SHP77 treated with DMSO at 0.1 percent for 48 hours (cell line): ENCODE measurements at places on chromosomes 13 and 19.

DNA sequence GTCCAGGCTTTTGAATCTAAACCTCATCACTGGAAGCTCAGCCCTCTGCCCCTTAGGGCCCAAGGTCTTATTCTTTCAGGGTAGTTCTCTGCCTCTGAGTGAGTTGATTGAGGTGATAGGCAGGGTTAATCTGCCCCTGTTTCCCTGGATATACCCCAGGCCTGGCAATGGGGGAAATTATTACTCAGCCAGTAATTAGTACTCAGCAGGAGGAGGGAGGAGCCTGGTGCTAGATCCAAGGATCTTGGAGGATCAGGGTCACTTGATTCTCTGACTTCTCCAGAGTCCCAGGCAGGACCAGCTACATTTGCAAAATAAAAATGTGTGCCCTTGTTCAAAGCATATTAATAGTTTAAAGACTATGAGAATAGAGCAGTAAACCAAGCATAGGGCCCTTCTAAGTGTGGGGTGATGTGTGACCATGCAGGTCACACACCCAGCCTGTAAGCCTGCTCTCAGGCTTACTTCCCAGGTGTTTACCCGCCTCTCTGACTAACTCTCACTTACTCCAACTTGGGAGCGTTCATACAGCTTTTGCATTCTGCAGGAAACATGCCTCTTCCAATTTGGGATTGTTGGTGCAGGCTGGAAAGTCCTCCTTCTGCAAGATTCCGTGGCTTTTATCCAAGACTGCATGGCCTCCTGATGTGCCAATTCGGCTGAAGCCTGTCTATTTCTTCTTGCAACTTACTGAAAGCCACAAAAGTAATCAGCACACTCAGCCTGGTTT is 7.9 kb upstream of the STK24 start:
- DNase-seq = no peak

DNA sequence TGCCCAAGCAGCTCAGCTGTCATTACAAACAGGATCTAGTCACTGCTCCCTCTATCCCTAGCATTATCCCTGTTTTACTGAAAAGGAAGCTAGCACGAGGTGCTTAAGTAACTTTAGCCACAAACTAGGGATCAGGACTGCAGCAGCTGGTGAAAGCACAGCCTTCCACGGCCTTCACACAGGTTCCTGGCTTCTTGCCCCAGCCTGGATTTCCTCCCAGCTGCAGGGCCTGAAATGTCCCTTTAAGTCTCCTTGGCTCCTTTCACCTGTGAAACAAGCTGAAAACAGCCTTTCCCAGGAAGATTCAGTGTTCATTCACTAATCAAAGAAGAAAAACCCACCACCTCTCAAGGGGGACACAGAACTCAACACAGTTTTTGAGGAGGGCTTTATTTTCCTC is 754.5 kb downstream of the DIAPH3 start:
- DNase-seq = no peak

DNA sequence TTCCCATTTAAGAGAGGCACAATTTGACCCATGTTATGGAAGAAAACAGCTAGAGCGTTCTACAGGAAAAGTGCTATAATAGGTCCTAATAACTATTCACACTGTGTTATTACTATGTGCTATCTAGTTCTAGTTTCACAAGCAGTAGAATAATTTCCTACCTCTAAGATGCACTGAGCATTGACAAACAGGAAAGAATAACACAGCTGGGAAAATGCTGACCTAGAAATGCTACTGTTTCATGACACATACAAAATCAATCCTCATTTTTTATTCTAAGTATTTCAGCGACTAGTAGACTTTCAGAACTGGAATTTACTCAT is 259.5 kb downstream of the ITGBL1 start:
- no peak for DNase-seq

GRCh38 chr19:50358483-50359327 is 6.7 kb downstream of the NAPSA start:
- no peak for DNase-seq

DNA sequence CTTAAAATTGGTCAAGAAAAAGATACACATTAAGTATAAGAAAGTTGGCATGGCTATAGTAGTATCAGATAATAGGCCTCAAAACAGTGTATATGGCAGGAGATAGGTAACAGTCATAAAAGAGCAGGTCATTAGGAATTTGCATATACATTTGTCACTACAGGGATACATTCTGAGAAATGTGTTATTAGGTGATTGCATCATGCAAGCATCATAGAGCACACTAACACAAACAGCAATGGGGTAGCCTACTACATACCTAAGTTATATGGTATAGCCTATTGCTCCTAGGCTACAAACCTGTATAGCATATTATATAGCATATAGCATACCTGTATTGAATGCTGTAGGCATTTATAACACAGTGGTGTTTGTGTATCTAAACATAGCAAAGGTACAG is 6.2 kb upstream of the ZNF529 start:
- no peak for DNase-seq

GRCh38 chr19:16153582-16154336 is 10.3 kb downstream of the HSH2D start:
- DNase-seq = no peak

- DNase-seq = peak; percentile 76
Measured at GRCh38 chr19:50658441-50659317, 9.4 kb downstream of the C19orf81 start.
